Stimulated activated CD8-positive, alpha-beta memory T cell treated with anti-CD3 and anti-CD28 coated beads, Interleukin-4, amount 100 ng/mL, for 1 hour (primary cell): ENCODE measurements at places on chromosomes 1 and 21.

DNA sequence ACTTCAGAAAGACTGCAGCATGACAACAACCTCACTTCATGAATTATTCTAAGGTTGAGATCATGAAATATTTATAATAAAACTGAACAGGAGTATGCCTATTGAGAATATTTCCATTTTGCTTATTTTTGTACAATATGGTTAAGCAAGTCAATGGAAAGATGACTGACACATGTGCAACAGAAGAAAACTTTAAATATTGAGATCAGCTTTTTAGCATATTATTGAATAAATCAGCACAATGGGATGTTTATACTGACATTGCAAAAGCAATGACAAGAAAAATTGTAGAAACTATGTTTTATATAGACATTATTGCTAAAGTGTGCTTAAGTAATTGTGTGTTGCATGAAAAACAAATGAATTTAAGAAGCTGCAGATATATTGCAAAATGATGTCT, 4.6 kb downstream of the LCE7A start:
- DNase-seq: no peak

DNA sequence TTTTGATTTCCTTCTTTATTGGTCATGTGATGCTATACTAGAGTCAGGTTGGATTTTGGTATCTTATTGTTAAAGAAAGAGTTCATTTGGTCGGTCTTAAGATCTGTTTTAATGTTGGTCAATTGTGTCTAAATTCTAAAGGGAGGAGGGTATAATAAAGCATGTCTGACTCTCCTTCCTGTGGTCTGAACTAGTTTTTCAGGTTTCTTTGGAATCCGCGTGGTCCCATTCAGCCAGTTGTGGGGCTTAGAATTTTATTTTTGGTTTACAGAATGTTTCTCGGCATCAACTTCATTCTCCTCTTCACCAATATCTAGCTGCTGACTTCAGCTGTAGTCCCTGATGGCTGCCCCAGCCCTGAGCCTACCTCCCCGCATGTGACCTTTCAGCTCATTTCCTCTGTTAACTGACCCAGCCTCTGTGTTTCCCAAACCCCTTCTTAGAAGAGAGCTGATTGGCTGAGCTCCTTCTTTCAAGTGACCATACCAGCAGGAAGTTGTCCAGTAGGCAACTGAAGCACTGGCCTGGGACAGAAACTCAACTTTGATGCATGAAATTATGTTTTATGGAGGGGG, 8.7 kb upstream of the MYOC start:
- no peak for DNase-seq

DNA sequence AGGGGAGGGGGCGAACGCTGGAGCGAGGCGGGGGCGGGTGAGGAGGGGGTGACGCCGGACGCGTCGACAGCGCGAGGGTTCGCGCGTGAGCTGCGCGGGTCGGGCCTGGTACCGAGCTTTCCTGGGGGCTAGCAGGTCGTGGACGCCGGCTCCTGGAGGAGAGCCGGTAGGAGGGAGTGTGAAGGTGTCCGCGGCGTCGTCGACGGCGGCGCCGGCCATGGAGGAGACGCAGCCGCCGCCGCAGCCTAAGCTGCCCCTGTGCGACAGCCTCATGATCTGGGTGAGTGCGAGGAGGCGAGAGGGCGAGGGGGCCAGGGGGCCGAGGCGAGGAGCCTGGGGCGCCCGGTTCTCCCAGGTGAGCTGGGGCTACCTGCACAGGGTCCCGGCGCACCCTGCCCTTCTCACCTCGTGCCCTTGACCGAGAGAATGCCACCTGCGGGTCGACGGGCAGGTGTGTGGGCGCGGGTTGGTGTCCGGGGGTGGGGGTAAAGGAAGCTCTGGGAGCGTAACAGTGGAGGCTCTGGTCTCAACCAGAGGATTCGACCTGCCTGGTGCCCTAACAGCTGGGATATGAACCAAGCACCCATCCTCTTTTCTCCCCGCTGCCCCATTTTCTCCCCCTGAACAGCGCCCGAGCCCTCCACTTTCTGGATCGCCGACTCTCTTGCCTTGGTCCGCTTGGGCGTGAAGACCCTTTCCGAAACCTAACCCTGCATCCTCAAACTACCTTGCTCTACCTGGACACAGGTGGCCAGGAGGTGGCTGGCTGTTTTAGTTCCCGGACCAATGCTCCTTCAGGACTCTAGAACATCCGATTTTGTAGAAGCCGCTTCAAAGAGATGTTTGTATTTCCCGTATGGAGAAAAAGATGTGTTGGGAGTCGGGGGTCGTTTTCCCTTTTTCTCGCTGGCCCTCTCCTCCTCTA, at the start of gene HOOK1:
Gene HOOK1 (plus strand): TSS at position 49 of the 925 bp plus-strand sequence. CDS start 169 bp downstream, at position 218.
- DNase-seq: no peak

DNA sequence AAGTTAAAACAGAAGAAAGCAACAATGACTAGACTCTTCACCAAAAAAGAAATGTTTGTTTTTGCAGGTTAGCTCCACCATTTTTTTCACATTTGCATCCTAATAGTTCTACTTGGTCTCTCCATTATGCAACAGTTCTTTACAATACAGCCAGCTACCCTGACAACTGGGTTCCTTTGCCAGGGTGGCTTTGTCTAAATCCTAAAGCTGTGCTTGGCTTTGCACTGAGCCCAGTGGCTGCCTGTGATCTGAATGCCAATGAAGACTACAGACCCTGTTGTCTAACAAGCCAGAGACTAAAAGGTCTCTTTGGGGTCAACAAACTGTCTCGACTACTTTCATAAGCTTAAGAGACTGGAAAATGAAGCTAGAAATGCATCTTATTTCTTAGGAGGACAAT, 112.0 kb downstream of the AKT3 start:
- DNase-seq: no peak

DNA sequence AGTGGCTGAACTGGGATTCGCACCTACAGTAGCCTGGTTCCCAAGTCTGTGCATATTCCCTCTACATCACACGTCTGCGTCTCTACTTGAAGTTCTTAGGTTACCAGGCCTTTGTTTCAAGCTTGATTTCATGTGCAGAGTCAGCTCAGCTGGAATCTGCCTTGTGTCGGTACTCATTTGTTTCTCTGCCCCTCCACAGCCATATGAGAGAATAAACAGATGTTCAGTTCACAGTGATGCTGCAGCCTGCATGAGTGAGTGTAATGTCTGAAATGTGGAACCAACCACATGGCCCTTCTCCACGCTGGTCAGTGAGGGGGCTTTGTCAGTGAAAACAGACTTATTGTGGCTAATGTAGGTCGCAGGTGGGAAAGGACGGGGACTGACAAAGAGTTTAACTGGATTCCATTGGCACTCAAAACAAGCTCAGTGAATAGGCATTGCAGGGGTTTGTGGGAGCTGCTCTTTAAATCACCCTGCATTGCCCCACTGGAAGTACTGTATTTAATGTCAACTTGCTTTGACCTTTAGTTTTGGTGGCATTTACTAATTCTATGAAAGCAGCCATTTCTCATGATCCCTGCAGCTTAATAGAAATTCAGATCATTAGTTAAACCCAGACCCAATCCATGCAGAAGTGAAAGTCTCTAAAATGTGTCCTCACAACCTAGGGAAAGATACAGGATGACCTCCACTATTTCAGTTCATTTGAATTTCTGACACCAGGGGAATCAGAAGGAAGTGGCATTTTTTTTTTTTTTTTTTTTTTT, 136.4 kb upstream of the FAM78B start:
- DNase-seq: no peak

- DNase-seq: no peak
Measured at GRCh38 chr1:16175610-16176553, 20.0 kb upstream of the EPHA2 start.

DNA sequence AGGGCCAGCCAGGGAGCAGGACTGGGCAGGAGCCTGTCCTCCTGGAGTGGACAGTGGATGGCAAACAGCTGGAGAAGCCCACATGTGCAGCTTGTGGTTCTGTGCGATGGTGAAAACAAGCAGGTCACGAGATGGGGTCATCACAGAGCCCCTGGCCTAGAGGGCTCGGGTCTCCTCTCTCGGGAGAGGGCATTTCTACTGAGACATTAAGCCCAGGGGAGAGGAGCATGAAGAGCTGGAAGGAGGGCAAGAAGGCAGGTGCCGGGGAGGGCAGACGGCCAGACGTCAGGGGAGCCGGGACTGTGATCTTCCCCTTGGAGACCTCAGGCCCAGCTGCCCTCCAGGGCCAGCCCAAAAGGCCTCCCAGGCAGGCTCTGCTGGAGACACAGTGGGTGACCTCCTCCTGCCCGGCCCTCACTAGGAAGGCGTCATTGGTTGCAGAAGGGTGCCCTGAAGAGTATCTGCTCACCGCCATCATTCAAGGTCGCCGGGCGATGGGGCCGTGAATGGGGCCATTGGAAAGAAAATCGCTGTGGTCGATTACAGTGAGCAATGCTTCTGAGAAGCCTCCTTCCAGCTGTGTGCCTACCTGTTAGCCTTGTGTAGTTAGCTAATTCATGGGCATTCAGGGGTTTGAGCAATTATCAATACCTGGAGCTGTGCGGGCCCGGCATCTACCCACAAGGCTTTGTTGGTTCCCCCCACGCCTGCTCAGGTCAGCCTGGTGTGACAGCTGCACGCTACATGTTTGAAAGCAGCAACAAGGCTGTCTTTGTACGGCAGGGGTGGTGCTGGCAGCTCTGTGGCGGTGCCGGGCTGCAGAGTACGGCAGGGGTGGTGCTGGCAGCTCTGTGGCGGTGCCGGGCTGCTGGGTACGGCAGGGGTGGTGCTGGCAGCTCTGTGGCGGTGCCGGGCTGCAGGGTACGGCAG, 72.3 kb upstream of the ACTRT2 start:
- DNase-seq: no peak

- no peak for DNase-seq
Measured at GRCh38 chr21:30257773-30258172, 25.0 kb downstream of the KRTAP24-1 start.

DNA sequence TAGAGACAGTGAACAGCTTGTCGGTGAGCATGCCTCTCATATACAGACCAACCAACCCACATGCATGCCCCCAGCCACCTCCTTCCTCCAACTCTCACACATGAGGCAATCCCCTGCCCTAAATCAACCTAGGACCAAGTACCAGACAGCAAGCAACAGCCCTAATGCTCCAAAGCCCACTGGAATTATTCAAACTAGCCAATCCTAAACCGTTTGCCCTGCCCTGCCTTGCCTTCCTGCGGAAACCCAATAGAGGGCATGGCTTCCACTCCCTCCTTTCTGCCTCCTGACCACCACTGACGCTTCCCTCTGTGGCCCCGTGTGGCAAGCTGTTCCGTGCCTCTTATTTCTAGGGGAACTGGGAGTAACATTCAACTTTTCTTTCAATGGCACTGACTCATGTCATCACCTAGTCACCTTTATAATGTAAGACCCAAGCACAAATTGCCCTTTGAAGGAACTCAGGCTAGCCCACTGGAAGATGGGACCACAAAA, 129.3 kb upstream of the GJB5 start:
- DNase-seq: no peak

DNA sequence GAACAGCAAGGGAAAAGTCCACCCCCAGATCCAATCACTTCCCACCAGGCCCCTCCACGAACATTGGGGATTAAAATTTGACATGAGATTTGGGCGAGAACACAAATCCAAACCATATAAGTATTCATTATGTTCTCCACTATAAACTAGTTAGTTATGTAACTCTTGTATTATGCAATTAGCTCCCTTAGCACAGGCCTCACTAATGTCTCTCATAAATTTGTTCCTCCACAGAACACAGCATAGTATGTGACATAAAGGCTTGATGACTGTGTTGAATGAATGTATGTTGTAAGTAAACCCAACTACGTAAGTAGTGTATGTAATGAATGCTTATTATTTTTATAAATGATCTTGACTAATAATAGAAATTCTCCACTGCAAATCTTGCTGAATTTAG, 223.3 kb upstream of the ZRANB2 start:
- no peak for DNase-seq

DNA sequence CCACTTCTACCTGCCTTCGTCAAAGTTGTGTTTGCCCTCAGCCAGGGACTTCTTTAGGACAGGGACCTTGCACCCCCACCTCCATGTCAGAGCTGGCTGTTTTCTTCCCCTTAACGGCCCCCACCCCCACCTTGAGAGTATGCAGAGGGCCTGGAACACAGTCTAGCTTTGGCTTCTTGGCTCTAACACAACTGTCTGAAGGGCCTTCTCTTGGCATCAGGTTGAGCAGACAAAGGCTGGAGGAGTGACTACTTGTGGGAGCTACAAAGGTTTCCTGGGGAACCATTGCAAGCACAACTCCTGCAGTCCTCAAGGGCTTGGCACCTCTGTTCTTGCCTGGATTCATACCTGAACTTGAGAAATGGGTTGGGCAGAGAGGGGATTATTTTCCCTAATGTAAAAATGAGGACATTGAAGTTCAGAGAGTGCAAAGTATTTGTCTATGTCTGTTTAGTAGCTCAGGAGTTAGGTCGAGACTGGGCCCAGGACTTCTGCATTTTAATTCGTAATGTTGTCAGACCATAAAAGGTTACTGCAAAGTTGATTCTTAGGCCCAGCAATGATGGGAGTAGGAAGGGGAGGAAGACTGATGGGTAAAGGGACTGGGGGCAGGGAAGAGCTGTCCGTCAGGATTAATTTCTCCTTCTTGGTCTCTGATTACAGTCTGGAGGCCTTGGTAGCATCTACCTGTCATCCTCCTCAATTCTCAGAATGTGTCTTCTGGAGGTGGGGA, 2.6 kb downstream of the CYP4B1 start:
- no peak for DNase-seq

GRCh38 chr1:78792756-78793155, 143.1 kb downstream of the IFI44 start:
- DNase-seq: no peak

GRCh38 chr1:10242811-10243210, 32.4 kb downstream of the KIF1B start:
- DNase-seq: no peak

DNA sequence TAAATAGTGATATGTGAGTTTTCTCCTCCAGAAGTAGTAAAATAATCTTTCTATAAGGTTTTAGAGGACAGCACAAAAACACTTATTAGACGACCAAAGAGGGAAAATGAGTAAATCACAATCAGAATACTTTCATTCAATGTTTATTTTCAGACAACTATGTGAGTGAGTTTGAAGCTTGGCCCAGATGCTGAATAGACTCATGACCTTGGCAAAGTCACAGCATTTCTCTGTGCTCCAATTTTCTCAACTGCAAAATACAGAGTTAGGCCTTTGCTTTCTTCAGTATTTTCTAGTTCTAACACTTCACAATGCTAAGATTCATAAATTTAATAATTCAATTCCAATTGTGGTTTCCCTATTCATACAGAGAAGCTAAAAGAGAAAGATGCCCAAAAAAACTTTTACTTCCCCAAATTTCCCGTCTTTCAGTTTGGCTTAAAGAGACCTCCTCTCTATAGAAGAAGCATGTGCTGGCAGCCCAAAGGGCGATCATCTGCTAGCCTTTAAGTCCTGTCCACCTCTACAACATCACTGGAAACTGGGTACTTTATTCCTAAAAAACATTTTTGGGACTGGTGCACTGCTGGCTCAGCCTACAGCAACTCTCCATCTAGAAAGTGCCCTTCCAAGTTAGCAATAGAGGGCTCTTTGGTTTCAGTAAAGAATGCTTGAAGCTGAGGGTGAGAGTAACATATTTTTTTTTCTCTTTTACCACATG, 116.8 kb upstream of the GORAB start:
- no peak for DNase-seq
